Body of pancreas (tissue), 4 donors: ENCODE measurements at places on chromosomes 12 and 14.
A peak's percentile ranks its signal among the peaks of the same experiment; 100 is the strongest.

- no peak for DNase-seq
Measured at GRCh38 chr12:89733579-89734201, 25.1 kb upstream of the ATP2B1 start.

DNA sequence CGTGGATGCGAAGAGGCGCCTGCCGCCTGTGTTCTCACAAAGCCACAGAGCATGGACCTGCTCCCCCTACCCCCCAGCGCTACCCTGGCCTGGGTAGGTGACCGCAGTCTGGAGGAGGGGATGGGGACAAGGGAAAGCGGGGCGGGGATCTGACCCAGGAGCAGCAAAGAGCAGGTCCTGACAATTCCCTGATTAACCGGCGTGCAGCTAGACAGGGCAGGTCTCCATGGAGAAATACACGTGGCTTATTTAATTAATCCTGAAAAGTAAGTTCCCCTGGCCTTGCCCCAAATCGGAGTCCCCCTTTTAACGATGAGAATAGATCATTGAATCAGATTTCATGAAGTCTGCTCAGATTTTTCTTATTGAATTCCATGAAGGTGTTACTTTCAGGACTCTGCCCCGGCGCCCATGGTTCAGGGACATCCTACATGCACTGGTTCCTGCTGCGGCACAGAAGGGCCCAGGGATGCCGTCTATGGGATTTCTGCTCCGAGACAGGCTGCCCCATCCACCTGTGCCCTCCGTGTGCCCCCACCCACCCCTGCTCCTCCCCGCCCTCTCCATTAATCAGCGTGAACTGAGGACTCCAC is 251.0 kb upstream of the SFSWAP start:
- DNase-seq = no peak

GRCh38 chr12:43776498-43776897 is 17.7 kb downstream of the IRAK4 start:
- no peak for DNase-seq

GRCh38 chr12:121181181-121181580 is 28.7 kb upstream of the P2RX4 start:
- no peak for DNase-seq

DNA sequence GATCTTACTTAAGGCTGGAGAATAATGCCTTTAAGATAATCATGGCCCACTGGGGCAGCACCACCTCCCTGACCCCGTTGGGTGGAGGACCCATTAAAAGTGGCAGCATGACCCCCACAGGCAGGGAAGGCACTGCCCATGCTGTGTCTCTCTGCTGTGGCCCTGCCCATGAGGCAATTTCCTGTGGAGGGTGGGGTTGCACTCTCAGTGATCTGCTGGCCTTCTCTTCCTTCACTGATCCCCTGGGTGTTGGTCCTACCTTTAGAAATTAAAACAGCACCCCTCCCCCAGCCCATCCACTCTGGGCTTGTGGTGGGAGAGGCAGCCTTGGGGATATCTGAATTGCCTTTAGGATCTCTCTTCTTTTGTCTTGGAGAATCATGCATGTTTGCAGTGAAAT is 17.3 kb downstream of the KLRK1 start:
- no peak for DNase-seq

DNA sequence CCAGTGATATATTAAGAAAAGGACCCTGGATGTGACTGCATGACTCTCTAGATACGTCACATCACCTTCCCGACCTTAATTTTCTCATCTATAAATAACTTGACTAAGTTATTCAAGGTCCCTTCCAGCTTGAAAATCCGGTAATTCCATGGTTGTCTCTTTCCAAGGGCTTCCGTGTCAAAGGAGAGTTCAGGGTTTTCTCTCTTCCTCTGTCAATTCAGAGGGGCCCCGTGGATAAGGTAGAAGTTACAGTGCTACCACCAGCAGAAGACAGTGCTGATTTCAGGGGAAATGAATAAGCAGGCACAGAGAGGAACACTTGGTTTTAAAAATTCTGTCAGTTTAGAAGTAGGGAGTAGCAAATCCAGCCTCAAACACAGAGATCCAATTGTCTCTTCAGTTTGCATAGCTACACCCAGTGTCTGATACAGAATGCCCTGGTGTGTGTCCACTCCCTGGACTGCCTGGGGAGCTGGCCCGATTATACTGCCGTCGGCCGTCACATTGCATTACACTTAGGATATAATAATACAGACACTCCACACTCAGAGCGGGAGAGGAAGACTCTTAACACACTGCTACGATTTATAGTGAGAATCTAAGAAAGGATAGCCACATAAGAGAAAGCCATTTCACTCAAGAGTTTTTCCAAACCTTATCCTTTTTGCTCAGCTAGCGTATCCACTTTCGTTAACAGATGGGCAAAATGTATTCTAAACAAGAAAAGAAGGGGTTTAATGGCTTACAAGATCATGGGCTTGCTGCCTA is 54.7 kb upstream of the GTF2A1 start:
- DNase-seq = no peak

DNA sequence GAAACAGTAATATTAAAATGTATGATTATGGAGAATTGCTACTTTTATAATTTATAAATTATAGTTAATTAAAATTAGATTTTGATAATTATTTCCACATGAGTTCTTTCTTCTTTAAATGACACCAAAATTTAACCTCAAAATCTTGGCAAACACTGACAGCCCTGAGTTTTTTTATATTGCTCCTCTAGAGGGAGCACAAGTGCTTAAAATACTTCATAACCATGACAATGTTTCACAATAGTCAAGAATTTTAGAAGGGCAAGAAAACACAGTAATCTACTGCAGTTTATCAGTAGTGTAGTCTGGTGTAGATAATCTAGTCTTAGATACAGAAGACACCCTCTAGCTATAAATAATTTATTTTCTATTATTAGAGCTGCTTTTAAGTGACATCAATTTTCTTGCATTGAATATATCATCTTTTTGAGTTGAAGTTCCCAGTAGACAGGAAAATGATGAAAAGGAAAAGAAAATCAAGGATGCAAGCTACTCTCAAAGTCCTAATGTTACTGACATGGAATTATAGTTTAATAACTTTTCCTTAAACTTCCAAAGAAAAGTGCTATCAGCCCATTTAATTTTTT is 14.3 kb upstream of the PTGER2 start:
- no peak for DNase-seq

- peak; percentile 27 for DNase-seq
Measured at GRCh38 chr12:78229591-78230101, 399.0 kb downstream of the NAV3 start.

GRCh38 chr12:101923045-101923718 is 45.8 kb downstream of the DRAM1 start:
- DNase-seq = no peak

DNA sequence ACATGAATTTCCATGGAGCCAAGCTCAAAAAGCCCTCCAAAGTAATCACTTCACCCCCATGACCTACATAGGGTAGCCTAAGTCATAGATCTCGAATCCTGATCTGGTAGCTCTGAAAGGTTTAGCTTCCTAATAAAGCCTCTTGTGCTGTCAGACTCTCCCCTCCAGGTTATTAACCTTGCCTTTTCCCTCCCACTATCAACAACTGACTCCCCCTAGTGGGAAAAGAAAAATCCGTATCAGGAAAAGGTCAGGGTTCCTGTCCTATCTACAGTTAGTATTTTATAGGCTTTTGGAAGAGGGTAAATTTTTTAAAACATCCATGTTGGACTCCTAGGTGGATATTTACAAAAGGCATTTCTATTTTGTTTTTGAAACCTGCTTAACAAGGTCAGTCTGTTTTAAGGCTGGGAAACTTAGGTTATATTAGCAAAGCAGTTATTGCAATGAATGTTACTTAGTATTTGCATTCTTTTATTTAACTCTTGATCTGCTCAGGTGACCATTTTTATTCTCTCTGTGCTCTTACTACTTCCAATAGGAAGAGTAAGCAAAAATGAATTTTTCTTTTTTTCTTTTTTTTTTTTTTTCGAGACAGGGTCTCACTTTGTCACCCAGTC is 8.0 kb downstream of the YY1 start:
- no peak for DNase-seq

GRCh38 chr14:69797573-69798338 is 715 bp upstream of the SLC10A1 start:
- DNase-seq = no peak

DNA sequence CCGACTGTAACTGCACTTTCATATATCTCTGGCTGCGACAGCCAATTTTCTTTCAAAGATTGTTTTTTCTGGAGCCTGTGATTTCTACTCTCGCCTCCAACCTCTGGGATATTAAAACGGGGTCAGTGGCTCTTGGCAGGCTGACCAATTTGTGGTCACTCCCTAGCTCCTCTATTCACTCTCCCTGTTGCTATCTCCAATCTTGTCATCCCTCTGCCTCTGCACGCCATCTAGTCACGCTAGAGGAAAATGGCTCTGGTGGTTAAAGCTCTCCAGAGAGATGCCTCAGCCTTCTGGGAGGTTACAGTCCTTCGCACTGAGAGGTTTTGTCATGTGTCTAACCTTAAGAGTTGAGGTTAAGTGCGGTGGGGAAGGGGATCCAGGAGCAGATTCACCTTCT is 59.8 kb upstream of the CISTR start:
- no peak for DNase-seq

- peak; percentile 19 for DNase-seq
Measured at GRCh38 chr14:59918824-59919569, 947 bp upstream of the LRRC9 start.

DNA sequence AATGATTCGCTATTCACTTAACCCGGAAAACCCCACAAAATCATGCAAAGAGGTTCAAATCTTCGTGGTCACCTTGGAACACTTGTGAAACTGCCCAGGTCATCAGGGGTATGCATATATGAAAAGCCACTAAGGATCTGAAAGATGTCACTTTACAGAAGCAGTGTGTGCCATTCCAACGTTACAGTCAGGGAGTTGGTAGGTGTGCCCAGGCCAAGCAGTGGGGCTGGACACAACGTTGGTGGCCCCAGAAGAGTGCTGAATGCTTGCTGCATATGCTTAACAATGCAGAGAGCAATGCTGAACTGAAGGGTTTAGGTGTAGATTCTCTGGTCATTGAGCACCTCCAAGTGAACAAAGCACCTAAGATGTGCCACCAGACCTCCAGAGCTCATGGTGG is 51.1 kb upstream of the EIF5 start:
- DNase-seq = no peak

- no peak for DNase-seq
Measured at GRCh38 chr12:101902641-101903040, 25.3 kb downstream of the DRAM1 start.

- DNase-seq = no peak
Measured at GRCh38 chr14:90489916-90490719, 93.3 kb downstream of the CALM1 start.

DNA sequence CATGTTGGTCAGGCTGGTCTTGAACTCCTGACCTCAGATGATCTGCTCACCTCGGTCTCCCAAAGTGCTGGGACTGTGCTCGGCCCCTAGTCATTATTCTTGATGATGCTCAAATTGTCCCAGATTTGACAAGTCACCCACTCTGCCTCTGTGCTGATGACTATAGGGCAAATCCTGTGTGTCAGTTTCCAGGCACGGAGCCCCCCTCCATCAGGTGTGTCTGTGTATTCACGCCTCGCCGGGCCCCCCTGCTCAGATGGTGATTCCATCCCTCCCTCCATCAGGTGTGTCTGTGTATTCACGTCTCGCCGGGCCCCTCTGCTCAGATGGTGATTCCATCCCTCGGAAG is 4.3 kb upstream of the GPR132 start:
- DNase-seq = no peak

GRCh38 chr14:56133547-56133946 is 15.3 kb downstream of the PELI2 start:
- DNase-seq = peak; percentile 79

GRCh38 chr14:41986700-41987099 is 380.0 kb downstream of the LRFN5 start:
- DNase-seq = no peak

- no peak for DNase-seq
Measured at GRCh38 chr14:73627151-73627558, 14.8 kb downstream of the ACOT6 start.

DNA sequence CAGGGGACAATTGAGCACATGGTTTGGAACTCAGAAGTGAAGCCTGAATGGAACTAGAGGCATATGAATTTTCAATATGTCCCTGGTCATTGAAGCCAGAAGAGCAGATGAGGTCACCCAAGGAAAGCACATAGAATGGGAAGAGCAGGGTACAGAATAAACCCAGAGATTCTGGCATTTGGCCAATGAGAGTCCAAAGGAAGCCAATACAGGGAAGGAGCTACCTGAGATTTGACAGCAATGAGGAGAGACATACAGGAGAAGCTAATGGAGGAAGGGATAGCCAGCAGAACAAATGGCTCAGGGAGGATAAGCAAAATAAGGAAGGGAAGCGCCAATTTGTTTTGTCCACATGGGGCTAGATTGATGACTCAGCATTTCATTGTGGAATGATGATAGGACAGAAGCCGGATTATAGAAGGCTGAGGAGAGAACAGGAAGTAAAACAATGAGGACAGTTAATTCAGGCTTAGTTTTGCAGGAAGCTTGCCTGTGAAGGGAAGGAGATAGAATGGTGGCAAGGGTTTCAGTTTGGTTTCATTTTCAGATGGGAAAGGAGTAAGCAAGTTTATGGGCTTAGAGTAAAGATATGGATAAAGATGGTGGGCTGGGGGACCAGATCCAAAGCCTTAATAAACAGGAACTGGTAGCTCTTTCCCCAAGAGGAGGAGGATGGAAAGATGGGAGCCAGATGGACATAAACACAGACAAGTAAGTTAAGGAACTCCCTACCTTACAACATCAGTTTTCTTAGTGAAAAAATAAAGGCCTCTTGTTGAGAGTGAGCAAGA is 3.2 kb upstream of the SPTSSA start:
- no peak for DNase-seq

GRCh38 chr14:99718811-99719192 is 34.7 kb downstream of the CYP46A1 start:
- no peak for DNase-seq

DNA sequence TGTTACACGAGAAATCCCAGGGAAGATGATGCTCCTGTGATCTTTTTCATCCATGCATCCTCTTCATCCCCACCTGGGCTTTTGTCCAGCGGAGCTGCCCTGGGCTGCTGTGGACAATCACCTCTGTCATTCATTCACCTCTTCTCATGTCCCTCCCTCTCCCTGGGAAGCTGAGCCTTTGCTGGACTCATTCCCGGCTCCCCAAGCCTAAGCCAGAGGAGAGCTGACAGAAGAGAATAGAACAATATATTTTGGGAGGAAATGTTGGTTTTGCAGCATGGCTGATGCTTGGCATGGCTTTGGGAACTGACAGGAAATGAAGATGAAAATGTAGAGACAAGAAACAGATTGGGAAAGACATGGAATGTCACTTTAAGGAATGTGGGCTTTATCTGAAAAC is 177.4 kb downstream of the DICER1 start:
- no peak for DNase-seq

DNA sequence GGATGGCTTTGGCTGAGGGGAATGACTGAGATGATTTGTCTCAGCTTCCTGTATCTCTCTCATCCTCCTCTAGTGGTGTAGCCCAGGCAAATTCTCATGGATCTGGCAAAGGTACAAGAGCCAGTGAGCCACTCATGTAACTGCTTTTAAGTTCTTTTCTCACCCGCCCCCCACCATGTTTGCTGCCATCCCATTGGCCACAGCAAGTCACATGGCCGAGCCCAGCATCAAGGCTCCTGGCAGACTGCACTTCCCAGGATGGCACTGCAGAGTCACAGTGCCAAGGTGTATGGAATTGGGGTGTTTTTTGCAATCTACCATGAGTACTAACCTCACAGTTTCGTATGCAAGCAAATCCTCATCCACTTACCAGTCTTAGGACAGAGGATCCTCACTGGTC is 50.9 kb downstream of the CHST11 start:
- no peak for DNase-seq
